ENCODE measurements at places on chromosomes 2 and 18.

GRCh38 chr2:120734930-120735651, 577 bp upstream of the GLI2 start:
- no peak for DNase-seq

GRCh38 chr2:46800625-46801349, 114.8 kb downstream of the MCFD2 start:
- DNase-seq = no peak

DNA sequence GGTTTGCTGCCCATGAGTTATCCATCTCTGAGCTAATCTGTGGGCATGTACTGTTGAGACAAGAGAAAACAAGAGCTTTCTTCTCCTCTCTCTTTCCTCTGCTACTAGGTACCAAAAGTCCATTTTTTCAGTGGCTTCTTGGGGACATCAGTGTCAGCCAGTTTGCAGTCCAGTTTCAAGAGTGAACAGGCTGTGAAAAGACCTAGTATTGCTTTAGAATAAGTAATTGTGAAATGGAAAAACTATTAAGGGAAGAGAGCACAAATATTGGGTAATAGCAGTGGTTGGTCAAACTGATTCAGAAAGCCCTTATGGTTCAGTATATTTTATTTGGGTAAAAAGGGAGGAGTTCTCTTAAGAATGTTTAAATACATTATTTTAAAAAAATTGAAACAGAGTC, 33.0 kb upstream of the MEP1B start:
- no peak for DNase-seq

GRCh38 chr2:109279243-109279860, 150.3 kb downstream of the SH3RF3 start:
- DNase-seq = no peak

DNA sequence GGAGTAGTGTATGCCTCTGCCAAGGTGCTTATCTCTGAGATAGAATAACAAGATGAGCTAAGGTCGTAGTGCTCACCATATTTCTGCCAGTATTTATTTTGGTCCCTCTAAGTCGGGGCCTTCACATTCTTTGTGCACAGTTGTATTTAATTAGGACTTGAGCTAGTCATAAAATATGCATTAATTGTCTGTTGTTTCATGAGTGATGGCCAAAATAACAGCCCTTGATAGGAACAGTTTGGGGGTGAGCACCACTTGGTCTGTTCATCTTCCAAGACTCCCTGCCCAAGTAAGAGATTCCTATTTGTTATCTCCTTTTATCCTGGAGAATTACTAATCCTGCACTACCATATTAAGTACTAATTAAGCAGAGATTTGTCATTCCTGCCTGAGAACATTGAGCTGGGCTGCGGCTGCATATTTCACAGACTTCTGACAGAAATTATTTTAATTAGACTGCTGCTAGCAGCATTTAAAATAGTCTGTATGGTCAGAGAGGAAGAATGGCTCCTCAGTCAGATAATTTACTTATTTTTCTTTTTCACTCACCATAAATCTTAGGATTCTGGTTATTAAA, 435.1 kb downstream of the MTX2 start:
- DNase-seq = no peak

DNA sequence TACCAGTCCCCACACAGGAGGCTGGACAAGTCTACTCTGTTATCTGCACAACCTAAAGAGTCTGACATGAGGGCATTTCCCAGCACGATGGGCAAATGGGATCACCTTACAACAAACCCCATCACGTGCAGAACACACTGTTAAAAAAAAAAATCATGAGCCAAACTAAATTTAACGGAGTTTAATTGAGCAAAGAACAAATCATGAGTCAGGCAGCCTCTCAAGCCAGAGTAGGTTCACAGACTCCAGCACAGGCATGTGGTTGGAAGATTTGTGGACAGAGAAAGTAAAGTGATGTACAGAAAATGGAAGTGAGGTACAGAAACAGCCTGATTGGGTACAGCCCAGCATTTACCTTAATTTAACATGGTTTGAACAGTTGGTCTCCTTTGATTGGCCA, 59.9 kb downstream of the KYNU start:
- no peak for DNase-seq

DNA sequence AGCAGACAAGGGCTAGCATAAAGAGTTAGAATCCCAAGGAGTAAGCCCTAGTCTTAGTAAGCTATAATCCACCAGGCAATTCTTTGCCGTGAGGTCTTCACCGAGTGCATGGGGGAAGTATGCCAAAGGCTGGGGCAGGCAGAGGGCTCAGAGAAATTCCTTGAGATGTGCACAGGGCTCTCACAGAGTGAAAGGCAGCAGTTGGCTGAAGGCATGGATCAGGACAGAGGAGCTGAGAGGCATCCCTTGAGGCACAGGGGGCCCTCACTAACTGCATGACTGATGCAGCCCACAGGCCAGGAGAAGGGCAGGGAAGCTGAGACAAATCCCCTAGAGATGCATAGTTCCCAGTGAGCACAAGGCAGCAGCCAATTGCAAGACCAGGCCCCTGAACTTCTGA, 34.1 kb downstream of the PTH2R start:
- DNase-seq = no peak

Data from activated CD8-positive, alpha-beta memory T cell treated with anti-CD3 and anti-CD28 coated beads for 1 hour (primary cell).